Fibroblast of mammary gland (primary cell): ENCODE measurements at places on chromosomes 12 and 14.

DNA sequence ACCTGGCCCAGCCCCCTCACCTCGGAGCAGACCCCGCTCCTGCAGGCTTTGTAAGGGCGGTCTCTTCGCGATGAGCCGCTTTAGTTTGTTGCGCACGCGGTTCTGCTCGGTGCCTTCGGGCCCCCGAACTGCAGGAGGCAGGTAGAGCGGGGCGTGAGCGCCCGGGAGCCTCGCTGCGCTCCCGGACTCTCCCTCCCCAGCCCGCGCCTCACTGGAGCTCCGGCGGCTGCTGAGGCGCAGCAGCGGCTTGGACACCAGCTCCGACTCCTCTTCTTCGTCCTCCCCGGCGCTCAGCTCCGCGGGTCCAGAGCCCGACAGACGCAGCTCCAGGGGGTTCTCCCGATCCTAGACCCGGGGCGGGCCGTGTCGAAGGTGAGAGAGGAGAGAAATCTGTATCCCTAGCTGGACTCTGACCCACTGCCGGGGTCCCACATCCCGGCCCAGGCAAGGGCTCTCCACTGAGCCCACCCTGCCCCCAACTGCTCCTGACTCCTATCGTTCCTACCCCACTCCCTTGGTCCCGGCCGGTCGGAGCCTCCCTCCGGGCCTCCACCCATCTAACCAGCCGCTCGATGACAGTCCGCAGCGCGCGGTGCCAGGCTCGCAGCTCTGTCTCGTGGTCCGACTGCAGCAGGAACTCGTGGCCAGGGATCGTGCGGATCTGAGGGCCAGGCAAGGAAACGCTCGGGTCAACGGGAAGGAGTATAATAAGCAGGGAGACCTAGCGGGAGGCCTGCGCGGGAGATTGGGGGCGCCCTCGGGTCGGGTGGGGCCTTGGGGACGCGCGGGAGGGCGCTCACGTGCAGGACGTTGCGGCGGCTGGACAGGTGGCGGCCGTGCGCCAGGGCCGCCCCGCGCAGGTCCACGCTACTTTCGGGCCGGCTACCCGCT is 4.2 kb downstream of the ARHGAP9 start:
- DNase-seq = peak; percentile 21

DNA sequence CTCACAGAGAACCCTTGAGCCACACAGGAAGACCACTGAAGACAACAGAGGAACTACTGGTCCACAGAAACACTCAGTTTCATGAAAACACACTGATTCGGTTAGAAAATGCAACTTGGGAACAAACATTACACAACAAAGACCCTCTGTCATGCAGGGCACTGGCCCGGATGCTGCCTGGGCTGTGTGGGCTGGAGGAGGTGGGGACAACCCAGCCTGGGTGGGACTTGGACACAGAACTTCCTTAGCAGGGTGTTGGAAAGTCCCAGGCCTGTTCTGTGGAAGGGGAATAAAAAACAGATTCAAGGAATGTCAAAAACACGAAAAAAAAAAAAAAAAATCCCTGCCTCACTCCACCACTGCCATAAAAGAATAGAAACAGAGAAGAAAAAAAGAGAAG is 181.0 kb downstream of the MON2 start:
- DNase-seq = peak; percentile 37

DNA sequence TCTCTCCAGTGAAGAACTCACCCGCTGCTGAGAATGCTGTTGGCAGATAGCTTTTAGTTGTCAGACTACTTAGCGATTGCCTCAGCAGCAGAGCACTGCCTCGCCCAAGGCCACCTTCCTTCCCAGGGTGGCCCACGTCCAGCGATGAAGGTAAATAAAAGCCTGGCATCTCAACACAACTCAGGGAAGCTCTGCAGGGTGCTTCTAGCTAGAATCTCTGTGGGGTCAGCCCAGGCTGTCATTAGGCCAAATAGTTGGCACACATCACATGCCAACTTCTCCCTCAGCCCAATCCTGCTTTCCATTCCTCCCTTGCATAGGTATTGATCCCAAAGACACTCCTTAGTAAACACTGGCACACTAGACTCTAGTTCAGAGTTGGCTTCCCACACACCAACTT is 368.1 kb upstream of the TMTC1 start:
- no peak for DNase-seq

DNA sequence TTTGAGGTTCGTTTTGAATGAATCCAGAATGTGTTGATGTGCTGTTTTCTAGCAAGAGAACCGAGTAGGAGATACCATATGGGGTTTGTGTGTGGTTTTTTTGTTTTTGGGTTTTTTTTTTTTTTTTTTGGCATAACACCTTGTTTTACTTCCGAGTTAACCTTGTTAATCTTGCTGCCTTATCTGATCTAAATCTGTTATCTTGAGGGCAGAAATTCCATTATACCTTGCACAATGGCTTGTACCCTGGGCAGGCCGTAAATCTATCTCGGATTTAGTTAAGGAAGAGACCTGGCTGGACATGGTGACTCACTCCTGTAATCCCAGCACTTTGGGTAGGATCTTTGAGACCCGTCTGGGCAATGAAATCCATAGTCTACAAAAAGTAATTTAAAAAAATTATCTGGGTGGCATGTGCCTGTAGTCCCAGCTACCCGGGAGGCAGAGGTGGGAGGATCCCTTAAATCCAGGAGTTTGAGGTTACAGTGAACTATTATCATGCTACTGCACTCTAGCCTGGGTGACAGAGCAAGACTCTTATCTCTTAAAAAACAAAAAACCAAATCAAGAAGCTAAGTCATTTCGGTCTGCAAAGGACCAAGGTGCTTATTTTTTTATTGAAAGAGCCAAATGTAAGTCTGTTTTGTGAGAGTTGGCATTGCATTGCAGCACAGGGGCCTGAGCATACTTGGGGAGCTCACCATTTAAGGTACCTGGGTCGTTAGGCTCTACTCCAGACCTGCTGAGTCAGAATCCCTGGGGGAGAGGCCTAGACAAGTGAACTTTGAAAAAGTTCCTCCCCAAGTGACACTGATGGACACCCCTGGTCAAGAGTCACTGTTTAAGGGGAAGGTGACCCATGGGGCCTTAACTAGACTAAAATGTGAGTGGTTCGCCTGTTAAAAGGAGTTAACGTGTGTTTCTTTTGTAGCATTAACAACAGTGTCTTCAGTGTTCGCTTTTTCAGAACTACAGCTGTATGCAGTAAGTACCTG is 6.7 kb downstream of the DLST start:
- peak; percentile 33 for DNase-seq

- DNase-seq = peak; percentile 74
These were observed 81.6 kb downstream of the SPRING1 start for GRCh38 chr12:116656306-116656705.

DNA sequence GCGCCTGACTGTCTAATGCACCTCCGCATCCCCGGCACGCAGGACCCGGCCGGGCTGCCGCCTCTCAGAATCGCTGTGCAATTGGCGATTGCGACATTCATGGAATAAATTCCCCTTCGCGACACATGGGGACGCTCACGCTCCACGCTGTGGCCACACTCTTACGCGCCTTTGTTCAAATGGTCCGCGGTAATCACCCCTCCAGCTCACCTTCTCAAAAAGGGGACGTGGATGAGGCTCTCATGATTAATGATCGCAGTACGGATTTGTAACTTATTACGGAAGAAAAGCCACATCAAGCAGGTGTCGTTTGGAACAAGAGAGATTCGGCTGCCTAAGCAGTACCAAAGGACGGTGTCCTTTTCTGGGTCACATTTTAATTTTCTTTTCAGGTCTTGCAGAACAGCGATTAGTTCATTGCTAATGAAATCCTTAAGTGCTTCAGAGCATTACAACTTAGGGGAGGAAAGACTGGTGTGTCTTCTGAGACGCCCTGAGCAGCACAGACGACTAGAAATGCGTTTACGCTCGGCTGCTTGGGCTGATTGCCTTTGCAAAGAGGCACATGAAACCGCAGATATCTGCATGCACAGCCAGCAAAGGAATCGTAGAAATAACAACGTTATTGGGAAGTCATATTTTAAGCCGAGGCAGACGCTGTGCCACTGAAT is 37.3 kb upstream of the ADGRD1 start:
- DNase-seq = peak; percentile 60

GRCh38 chr12:121064116-121064515 is 25.1 kb upstream of the OASL start:
- no peak for DNase-seq

DNA sequence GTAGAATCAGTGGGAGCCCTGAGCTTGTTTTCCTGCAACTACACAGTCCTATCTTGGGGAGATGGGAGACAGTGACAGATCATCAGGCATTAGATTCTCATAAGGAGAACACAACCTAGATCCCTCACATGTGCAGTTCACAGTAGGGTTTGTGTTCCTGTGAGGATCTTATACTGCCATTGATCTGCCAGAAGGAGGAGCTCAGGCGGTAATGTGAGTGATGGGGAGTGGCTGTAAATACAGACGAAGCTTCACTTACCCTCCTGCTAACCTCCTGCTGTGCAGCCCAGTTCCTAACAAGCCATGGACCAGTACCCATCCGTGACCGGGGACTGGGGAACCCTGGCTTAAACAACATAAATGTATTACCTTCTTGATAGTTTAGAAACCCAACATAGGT is 1034.1 kb downstream of the BCL11B start:
- no peak for DNase-seq

DNA sequence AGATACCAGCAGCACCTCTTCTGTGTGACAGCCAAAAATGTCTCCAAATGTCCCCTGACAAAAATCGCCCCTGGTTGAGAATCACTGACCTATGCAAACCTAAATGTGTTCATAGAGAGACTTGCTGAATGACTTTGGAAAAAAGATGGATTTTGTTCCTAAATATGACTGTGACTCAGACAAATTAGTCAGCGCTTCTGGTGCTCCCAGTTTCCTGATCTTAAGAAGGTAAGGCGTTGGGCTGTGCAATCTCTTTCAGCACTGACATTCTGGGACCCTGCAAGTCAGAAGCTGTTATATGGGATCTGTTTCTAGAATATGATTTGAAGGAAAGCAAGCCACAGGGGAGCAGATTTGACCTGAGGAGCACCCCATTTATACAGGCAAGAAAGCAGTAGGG is 90.6 kb upstream of the PWP1 start:
- peak; percentile 53 for DNase-seq

DNA sequence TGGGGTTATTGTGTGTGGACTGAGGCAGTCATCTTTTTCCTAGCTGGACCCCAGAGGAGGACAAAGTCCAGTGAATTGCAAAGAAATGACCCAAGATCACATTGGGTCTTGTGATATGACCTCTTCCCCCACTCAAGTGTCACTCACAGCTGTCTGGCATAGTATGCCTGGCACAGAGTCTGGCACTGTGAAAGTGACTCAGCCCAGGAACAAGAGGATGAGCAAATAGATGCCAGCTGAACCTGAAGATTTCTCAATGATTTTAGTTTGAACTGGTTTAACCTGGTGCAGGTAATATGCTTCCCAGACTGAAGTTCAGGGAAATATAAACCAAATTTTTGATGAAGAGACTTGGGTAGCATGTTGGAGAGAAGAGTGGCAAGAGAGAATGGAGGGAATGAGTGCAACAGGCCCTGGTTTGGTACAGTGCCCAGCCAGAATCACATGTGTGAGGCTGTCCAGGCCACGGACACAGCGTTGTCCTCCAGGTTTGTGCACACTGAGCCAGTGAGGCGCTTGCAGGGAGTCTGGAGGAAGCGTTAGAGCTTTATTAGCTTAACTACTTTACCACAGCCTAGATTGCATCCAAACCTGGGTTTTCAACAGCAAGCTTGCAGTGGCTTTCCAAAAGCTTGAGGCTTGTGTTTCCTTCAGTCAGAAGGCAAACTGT is 332.9 kb downstream of the NUAK1 start:
- DNase-seq = no peak

DNA sequence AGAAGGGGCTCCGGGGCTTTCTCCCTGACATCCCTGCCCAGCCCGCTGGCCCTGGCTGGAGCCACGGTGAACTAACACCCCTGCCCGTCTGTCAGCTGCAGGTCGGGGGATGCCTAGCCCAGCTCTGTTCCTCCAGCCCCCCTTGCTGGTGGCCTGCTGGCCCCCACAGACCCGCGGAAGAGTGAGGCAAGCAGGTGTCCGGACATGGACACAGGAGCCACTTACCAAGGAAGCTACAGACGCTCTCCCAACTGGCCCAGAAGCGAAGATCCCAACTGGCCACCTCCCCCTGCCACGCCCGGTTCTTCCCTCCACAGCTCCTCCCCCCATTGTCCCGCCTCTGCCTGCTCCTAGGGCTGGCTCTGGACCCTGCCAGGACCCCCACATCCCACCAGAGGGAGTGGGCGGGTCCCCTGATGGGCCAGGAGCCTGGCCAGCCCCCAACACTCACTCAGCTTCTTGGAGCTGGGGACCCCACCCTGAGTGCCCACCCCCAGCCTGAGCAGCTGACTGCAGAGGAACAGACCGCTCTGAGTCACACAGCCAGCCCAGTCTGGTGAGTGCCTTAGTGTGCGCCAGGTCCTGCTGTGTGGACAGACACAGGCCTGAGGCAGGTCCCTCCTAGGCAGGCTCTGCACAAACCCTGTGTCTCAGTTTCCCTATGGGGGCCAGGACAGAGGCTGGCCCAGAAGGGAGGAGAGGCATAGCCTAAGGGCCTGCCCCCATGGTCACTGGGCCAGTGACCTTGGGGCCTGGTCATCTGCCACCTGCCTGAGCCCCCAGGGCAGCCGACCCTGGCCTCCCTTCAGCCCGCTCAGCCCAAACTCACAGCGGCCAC is 7.7 kb downstream of the AHNAK2 start:
- DNase-seq = peak; percentile 96

DNA sequence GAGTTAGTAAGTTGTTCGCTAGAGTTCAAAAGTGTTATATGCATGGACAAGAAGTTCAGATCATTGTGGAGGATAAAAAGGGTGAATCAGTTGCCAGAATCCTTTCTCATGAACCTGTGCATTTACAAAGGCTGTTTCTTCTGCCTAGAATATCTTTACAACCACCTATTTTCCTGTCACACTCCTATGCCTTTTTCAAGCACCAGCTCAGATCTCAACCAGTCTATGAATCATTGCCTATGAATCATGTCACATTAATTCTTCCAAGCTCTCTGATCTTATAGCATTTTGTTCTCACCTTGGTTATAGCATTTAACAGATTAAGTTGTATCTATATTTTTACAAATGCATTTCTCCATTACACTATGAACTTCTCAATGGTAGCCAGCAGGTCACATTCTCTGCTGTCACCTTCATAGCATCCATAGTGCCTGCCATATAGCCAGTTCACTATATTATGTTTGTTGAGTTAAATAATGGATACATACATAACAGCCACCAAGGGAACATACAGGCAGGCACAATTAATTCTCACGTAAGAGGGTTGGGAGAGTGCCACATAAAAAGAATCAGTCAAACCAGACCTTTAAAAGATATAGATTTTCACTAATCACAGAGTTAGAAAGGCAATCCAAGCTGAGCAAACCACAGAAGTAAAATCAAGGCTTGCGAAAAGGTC is 573.0 kb downstream of the FOXG1 start:
- peak; percentile 25 for DNase-seq

GRCh38 chr14:50943261-50943942 is 881 bp downstream of the PYGL start:
- peak; percentile 69 for DNase-seq
